NCI-H446 treated with DMSO at 0.1 percent for 48 hours (cell line): ENCODE measurements at places on chromosomes 3 and 15.

DNA sequence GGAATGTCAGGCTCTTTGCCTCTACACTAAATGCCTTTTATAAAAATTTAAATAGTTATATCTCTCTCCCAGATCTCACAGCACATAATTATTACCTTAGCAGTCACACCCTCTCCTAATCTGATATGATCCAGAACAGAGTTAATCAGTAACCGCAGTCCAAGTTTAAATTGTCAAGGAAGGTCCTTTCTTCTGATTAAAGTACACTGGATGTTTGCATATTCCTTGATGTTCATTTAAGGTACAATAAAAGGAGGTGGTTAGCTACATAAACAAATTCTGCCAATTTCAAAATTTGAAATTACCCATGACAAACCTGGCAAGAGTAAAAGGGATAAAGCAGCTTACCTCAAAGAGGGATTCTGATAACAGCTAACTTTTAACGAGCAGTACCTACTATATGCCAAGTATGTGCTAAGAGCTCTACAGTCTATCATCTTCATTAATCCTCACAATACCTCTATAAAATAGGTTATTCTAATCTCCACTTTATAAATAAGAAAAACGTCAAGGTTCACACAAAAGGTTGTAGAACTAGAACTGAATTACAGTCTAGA is 4.3 kb downstream of the GOLIM4 start:
- no peak for DNase-seq

DNA sequence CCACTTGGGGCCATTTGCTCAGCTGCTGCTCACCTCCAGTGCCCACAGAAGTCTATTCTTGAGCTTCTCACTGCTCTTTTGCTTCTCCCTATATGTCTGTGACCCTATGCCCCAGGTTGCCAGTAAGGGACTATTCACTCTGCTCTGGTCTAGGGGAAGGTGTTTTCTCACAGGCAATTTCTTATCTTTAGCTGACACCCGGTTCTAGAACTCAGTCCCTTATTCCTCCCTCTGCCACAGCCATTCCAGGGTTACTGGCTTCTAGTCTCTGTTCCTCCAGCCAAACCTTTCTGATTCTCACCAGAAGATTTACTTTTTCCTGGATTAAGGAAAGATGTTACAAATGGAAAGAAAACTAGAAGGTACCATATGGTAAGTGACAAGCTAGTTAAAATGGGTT is 574.0 kb downstream of the NTRK3 start:
- DNase-seq: no peak

GRCh38 chr3:134359121-134360010 is 14.9 kb downstream of the AMOTL2 start:
- no peak for DNase-seq

- DNase-seq: peak; percentile 37
Observed at GRCh38 chr15:60222404-60222803, 175.4 kb downstream of the ANXA2 start.

GRCh38 chr3:4588466-4588865 is 95.3 kb downstream of the ITPR1 start:
- peak; percentile 91 for DNase-seq

- DNase-seq: no peak
Observed at GRCh38 chr3:48848816-48849515, 1.3 kb upstream of the PRKAR2A start.

DNA sequence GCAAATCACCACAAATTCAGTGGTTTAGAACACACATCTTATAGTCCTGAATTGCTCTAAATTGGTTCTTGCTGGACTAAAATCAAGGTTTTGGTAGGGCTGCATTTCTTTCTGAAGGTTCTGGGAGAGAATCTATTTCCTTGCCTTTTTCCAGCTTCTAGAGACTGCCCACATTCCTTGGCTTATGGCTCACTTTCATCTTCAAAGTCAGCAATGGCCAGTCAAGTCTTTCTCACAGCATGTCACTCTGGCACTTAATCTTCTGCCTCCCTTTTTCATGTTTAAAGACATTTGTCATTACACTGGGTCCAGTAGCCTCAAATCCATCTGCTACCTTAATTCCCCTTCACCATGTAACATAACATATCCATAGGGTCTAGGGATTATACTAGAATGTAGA is 149.0 kb downstream of the NEK10 start:
- DNase-seq: no peak

GRCh38 chr3:99218468-99218867 is 317.0 kb upstream of the DCBLD2 start:
- no peak for DNase-seq

DNA sequence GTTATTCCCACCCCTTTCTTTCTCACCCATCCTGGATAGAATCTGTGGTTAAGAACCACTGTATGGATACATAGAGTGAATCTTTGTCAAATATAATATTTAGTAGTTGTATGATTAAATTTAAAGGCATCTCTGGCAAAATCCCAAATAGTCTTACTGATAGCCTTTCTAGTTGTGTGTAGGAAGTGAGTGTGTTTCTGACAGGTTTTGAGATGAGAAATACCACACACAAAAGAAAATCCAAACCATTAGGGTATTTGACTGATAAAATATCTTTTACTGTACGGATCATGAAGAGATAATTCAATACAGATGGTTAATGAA is 44.7 kb upstream of the PLCL2 start:
- DNase-seq: no peak

DNA sequence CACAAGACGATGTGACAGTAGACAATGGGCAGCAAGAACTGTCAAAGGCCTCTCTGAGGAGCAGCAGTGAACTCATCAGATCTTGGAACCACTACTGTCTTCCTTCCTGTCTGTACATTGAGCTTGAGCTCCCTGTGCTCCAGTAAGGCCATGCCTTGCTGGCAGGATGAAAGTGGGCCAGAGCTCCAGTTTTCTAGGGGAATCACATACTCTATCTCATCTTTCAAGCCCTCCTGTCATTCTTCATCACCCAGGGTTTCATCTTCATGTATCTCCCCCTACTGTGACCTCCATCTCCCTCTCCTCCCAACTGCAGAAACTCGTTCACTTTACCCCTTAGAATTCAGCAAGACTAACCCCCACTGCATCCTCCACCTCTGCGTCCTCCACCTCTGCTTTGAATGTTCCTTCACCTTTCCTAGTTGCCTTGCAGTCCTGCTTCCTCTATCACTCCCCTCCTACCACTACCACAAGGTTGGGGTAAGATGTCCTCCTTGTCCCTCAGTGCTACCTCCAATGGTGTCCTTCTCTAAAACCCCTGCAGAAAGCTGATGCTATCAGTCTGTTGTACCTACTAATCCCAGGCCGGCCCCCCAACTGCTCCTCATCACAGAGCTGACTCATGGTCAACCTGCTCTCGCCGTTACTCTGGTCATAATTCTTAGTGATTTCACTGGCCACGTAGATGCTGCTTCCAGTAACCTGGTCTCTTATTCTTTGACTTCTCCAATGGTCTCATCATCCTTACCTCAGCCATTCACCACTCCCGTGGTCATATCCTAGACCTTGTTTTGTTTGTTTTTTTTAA is 22.3 kb downstream of the NKIRAS1 start:
- no peak for DNase-seq

- DNase-seq: no peak
Observed at GRCh38 chr3:137062250-137062649, 104.5 kb downstream of the IL20RB start.

DNA sequence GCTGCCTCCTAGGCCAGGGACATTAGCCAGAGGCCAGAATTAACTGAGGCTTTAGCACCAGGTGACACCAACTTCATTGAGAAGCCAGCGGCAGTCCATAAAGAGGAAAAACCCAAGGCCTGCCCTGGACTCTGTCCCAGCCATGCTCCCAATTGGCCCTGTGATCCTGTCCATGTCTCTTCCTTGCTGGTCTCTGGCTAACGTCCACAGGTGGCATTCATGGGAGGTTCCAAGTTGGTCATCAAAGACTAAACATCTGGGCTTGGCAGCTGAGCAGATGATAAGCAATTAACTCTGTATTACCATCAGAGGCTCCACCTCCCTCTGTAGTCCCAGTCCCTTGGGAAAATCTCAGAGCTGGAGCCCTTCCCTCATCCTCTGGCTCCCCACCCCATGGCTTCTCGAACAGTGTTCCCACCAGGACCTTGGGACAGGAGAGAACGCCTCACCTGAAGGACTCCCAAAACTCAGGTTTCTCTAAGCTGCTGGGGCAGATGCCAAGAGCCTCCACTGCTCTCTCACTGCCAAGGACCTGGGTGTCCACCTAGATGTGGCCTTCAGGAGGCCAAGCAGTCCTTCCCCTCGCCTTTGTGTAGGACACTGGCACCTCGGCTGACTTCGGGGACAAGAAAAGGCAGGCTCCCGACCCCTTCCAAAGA is 40.4 kb downstream of the GOLGA6A start:
- DNase-seq: no peak

- no peak for DNase-seq
Observed at GRCh38 chr3:17313746-17314145, 428.7 kb downstream of the TBC1D5 start.

- peak; percentile 76 for DNase-seq
Observed at GRCh38 chr3:16448639-16449070, 64.8 kb downstream of the RFTN1 start.

GRCh38 chr3:44903314-44903713 is 28.9 kb downstream of the TGM4 start:
- no peak for DNase-seq

DNA sequence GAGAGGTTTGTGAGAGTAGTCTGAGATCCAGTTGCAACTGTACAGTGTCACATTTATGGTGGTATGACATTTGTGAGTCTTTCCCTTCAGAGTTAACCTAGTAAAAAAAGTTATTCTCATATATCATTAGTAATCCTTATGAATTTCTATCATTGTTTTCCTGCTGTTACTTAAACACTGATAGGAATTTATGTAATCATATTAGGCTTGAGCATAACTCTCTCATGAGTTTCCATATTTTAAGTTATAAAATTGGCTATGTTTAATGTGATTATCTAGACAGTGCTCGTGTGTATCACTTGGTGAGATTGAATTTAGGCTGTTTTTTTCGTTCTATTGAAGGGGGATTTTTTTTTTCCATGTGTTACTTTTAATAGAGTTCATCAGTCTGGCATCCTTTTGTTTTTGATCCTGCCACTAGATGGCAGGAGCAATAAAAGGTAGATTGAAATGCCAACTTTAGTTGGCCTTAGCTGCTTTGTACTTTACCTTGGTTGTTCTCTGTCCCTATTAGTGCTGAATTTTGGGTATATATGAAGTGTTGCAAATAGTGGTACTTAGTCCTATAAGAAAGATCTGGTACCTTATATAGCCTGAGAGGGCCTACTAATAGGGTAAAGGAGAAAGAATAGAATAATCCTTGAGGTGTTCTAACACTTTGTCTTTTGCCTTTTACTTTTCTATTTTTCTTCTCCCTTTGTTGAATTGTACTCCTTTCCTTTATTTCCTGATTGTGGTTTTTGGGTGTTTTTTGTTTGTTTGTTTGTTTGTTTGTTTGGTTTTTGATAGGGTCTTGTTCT is 17.9 kb downstream of the STT3B start:
- DNase-seq: no peak

- DNase-seq: peak; percentile 26
Observed at GRCh38 chr15:63402498-63403253, 21.0 kb upstream of the CA12 start.

- DNase-seq: no peak
Observed at GRCh38 chr3:65639444-65639843, 399.3 kb downstream of the MAGI1 start.

- DNase-seq: no peak
Observed at GRCh38 chr15:62269504-62269903, 104.4 kb upstream of the C2CD4B start.

GRCh38 chr15:49734831-49735508 is 114.1 kb downstream of the DTWD1 start:
- DNase-seq: no peak

- no peak for DNase-seq
Observed at GRCh38 chr3:177474652-177475355, 277.5 kb upstream of the TBL1XR1 start.

GRCh38 chr3:79286882-79287281 is 480.9 kb downstream of the ROBO1 start:
- DNase-seq: no peak

- no peak for DNase-seq
Observed at GRCh38 chr15:83764201-83764838, 110.4 kb downstream of the ADAMTSL3 start.

GRCh38 chr15:41979493-41980266 is 7.3 kb upstream of the EHD4 start:
- DNase-seq: no peak

DNA sequence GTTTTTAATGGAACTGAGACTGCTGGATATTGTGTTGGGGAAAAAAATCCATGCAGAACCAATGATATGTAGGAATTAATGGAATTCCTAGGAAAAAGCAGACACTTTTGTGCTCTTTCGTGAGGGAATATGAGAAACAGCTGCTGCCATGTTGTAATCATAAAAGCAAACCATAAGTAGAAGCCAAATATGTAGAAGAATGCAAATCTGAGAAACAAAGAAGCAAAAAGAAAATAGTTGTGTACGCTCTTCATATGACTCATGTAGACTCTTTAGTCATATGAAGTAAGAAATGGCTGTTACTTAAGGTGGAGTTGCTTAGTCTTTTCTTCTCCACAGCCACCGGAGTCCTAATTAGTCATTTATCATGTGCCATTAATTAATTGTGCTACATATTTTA is 298.6 kb upstream of the ZNF717 start:
- DNase-seq: no peak

GRCh38 chr3:192188218-192188835 is 539.0 kb downstream of the FGF12 start:
- peak; percentile 72 for DNase-seq

DNA sequence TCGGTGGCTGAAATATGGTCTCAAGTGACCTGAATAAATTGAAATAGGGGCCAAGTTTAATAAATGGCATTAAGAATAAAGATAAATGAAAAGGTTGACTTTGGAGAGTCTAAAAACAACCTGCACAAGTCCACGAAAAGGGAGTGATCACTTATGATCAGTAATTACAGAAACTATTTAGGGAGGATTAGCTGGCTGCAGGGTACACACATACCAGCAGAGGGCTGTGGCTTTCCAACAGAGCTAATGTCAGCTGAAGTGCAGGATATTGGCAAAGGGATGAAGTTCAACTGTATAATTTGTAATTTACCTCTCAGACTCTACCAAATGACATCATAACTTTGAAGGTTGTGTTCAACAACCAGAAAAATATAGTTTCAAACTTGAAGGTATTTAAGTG is 86.8 kb downstream of the SYNPR start:
- no peak for DNase-seq

- no peak for DNase-seq
Observed at GRCh38 chr15:57216288-57216687, 160.0 kb upstream of the CGNL1 start.

- no peak for DNase-seq
Observed at GRCh38 chr15:68000754-68001153, 53.4 kb upstream of the PIAS1 start.

DNA sequence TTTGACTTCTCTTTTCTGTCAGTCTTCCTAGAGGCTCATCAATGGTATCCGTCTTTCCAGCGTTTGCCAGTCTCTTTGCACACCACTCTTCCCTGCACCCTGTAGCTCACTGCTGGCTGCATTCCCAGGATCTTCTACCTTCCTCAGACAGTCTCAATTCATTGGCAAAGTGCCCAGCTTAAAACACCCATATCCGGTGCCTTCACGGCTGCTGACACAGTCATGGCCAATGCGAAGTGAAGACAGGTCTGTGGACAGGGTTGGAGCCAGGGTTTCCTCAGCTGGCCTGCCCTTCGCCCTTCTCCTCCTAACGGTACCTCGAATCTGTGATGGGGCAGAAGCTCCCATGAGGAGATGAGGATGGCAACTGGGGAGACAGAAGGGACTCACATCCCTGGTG is 36.1 kb downstream of the PTH1R start:
- DNase-seq: no peak
